NCI-H2081 treated with DMSO at 0.1 percent for 48 hours (cell line): ENCODE measurements at places on chromosomes 13 and 19.

DNA sequence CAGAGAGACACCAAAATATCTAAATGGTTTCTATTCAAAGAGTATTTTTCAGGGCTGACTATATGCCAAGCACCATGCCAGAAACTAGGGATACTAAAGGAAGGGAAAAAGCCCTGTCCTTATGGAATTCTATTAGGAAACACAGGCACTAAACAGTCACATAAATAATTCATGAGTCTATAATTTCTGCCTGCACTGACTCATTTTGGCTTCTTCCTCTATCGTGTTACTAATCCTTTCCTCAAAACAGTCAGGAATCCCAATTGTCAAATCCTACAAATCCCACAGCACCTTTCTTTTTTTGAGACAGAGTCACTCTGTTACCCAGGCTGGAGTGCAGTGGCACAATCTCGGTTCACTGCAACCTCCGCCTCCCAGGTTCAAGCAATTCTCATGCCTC, 29.2 kb downstream of the XPO4 start:
- no peak for DNase-seq

DNA sequence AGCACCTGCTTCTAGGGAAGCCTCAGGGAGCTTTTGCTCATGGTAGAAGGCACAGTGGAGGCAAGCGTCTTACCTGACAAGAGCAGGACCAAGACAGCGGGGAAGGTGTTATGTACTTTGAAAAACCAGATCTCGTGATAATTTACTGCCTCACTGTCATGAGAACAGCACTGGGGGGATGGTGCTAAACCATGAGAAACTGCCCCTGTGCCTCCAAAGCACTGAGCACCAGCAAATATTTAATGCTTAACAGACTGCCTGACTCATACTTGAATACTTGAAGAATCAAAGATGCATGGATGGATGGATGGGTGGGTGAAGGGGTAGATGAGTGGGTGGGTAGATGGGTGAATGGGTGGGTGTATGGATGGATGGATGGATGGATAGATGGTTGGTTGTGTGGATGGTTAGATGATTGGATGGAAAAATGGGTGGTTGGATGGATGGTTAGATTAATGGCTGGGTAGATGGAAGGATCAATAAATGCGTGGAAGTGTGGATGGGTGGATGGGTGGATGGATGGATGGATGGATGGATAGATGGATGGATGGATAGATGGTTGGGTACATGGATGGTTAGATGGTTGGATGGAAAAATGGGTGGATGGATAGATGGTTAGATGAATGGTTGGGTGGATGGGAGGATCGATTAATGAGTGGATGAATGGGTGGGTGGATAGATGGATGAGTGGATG, 101.1 kb upstream of the IPO5 start:
- no peak for DNase-seq

- no peak for DNase-seq
These were observed 84.3 kb upstream of the UBL3 start for GRCh38 chr13:29934531-29935308.

DNA sequence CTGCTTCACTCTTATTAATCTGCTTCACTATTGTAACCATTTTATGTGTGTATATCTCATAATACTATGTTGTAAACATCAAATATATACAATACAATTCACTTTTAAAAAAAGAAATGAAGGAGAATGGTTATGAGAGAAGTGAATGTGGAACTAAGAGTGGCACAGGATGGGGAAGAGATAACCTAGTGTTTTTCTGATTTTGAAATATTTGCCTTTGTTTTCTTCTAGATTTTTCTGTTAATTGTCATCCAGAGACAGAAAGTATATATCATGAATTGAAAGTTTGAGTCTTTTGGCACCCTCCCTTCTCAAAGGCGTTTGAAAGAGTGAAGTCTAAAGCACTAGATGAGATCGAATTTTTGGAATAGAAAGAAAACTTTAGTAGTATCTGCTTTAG, 2.8 kb downstream of the DNAJC3 start:
- no peak for DNase-seq

DNA sequence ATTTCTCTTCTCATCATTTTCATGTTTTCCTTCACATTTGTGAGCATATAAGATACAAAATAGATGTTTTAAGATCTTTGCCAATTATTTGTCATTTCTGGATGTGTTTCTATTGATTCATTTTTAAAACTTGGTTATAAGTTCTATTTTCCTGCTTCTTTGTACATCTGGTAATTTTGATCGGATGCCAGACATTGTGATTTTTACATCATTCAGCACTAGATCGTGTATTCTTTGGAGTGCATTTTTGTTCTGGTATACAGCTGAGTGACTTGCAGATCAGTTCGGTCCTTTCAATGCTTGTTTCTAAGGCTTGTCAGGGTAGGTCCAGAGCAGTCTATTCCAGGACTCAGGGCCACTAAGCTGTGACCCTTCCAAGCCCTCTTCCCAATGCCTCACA, 198.2 kb downstream of the KLF12 start:
- no peak for DNase-seq

DNA sequence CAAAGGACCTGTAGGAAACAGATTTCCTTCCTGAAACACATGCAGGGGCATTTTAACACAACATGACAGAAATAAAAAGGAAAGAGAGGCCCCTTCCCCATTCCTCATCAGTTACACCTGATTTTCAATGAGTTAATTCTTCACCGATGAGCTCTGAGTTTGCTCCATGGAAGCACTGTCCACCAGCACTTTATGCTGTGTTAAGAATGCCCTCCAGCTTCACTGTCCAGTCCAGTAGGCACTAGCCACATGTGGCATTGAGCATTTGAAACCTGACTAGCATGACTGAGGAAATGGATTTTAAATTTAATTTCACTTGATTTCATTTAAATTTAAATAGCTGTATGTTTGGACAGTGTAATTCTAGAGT, 217.2 kb upstream of the SLC10A2 start:
- no peak for DNase-seq

DNA sequence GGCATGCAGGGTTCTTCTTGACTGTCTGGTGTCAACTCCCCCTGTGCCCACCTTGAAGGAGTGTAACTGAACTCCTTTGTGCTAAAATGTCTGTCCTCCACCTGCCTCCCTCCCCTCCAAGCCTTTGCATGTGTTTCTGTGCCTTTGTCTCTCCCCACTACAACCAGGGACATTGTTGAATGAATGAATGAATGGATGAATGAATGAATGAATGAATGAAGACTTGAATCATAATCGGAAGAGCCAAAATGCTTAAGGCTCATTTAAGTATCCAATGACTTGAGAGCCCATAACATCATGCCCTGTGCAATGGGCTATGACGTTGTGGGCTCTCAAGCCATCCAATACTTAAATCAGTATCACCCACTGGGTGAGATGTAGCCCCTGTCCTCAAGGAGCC, 9.0 kb upstream of the GPR183 start:
- no peak for DNase-seq

- no peak for DNase-seq
These were observed 563.5 kb upstream of the SLITRK1 start for GRCh38 chr13:84445776-84446175.

DNA sequence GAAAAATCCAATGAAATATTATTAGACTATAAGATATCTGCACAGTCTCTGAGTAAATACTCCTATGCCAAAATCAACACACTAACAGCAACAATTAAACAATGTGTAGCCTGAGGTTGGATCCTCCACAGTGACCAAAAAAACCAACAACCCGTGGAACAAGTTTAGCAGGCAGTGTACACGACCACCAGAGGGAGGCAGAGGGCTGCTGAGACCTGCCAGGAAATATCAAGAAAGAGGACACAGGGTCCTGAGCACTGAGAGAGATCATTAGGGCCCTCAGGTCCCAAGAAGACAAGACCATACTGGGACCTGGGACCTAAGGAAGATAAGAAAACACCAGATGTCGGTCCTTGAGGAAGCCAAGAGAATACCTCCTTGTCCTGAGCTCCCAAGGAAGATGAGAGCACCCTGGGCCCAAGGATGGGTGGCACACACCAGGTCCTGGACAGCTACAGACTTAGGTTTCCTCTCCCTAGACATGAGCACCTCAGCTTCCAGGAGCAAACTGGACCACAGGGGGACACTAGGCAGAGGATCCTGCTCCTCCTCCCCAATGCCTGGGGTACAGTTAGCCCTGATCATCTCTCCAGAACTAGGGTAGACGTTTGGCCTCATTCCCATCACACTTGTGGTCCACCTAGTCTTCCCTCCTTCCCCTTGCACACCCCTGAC, 822 bp upstream of the ZNF274 start:
- DNase-seq: no peak

- DNase-seq: no peak
These were observed 1044.4 kb downstream of the UQCRFS1 start for GRCh38 chr19:28168557-28168956.

DNA sequence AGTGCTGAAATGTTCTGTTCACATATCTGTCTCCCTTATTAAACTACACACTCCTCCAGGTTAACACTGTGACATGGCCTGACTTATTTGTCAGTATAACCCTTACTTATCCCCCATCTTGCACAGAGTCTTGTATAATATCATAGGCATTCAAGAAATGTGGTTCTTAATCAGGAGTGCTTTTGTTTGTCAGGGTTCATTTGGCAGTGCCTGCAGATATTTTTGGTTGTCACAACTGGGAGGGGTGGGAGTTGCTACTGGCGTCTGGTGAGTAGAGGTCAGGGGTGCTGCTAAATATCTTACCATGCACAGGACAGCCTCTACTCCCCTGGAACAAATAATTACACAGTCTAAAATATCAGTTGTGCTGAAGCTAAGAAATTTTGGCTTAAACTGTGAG, 20.4 kb upstream of the OBI1 start:
- no peak for DNase-seq

DNA sequence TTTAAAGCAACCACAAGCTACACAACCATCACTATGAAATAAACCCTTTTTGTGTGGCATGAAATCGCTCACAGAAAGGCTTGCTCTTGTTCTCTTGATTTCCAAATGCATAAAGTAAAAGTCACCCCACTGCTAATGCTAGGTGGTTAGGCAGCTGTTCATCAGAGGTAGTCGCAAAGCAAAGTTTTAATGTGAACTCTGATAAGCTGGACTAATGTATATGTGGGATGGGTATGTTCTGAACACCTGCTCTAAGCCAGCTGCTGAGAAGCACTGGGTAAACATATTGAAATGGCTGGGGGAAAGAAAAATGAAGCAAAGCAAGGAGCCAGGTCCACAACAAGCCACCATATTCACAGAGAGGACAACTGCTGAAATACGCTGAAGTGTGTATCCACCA, 142.3 kb downstream of the KLF12 start:
- DNase-seq: no peak

DNA sequence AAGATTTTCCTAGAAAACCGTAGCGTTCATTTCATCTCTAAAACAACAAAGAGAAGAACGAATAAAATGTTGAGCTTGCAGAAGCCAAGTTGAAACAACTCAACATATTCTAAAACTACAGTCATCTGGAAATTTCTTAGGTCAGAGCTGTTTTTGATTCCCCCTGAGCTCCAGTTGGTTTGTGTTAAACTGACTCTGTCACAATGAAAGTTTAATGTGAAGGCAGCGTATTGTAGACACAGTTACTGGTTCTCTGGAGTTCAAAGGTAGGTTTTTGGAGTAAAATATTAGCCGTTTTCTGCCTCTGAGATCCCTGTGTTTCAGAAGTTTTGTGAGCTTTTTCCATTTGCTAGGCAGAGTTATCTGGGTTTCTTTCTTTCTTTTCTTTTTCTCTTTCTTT, 2.2 kb downstream of the ARHGEF7 start:
- DNase-seq: no peak

DNA sequence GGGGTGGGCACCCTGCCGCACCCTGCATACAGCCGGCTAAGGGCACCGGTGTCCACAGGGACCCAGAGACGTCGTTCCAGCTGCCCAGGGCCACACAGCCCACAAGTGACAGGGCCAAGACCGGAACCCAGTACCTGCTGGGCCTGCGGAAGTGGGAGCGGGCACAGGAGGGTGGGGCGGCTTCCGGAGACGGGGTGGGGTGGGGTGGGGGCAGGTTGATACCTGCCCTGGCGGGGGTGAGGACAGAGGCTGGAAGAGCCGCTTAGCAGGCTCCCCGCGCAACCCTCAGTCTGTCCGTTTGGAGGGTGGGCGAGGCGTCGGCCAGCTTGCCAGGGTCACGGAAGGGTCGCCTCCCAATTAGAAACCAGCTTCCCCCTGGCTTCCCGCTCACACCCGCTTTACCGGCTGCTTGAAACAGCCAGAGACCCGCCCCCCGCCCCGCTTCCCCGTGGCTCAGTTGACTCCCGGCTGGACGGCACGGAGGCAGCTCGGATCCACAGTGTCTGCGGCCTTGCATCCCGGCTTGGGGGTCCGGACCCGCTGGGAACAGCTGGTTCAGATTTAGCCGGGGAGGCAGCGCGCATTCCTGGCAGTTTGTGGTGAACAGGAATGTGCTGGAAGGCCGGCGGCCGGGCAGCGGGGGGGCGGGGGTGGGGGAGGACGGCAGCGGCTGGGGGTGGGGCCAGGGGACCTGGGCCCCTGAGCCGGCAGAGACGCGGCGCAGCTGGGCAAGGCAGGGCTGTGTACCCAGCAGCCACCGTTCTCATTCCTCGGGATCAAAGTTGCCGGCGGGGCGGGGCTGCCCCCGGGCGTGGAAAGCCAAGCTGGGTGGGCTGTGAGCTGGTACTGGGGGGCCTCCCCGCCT, 1.9 kb downstream of the CNN2 start:
- no peak for DNase-seq

GRCh38 chr19:6011794-6012193, 33.9 kb upstream of the RANBP3 start:
- DNase-seq: no peak

GRCh38 chr13:110676595-110677587, 29.0 kb downstream of the CARS2 start:
- DNase-seq: no peak

DNA sequence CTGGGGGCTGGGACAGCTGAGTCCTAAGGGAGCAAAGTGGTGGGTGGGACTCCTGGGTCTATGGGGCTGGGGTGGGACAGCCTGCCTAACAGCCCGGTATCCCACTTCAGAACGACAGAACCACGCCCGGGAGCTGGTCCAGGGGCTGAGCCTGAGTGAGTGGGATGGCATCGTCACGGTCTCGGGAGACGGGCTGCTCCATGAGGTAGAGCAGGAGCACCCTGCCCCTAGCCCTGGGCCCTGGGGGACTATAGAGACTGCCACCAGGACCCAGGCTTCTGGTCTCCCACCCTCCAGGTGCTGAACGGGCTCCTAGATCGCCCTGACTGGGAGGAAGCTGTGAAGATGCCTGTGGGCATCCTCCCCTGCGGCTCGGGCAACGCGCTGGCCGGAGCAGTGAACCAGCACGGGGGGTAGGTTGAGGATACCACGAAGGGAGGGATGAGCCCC, 8.6 kb downstream of the SPHK2 start:
- DNase-seq: no peak

- no peak for DNase-seq
These were observed 26.3 kb downstream of the EPS15L1 start for GRCh38 chr19:16445238-16446107.

DNA sequence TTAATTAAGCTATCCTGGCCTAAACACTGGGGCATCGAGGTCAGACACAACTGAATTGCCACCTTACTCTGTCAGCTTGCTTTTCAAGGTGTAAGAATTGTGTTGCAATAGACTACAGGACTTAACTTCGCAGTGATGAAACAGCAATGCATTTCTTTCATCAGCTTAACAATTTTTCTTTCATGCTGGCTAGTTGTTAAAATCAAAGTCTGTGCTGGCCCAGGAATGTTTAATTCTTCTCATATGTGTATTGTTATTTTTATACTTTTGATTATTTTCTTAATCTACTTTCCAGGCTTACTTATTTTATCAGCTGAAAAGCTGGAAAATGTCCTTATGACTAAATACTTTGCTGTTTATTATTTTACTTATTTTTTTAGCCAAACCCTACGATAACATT, 79.7 kb downstream of the EFNB2 start:
- DNase-seq: no peak
